ENCODE measurements at places on chromosomes 3 and 15.

- peak; percentile 10 for DNase-seq
Observed at GRCh38 chr3:132180337-132180791, 136.8 kb upstream of the ACP3 start.

DNA sequence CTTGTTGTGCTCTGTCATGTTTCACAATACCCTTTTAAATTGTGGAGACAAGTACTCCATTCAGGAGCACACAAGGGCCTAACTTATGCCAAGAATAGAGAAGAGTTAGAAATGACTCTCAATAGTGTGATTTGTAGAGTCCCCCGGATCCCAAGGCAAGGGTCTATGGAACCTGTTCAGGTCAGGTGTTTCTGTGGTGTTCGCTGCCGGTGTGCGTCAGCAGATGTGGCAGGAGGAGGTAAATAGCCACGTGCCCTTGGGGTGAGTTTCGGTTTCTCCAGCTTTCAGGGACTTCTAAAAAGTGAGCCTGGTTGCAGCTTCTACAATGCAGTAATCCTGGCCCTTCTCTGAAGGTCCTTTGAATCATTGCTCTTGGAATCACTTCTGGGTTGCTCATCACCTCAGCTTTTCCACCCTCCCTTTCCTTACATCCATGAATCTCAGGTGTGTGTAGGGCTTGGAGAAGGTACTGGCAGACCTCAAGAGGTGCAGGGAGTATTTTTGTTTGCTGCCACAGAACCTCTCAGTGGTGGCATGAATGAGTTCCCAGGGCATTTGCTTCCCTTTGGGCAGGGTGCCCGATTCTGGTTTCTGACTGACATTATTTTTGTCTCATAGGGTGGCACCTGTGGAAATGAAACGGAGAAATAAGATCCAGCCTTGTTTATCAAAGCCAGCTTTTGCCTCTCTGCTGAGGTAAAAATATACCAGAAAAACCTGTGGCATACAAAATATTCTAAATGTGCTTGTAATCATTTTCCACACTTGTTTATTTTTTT is 7.3 kb downstream of the ST3GAL6 start:
- DNase-seq = no peak

DNA sequence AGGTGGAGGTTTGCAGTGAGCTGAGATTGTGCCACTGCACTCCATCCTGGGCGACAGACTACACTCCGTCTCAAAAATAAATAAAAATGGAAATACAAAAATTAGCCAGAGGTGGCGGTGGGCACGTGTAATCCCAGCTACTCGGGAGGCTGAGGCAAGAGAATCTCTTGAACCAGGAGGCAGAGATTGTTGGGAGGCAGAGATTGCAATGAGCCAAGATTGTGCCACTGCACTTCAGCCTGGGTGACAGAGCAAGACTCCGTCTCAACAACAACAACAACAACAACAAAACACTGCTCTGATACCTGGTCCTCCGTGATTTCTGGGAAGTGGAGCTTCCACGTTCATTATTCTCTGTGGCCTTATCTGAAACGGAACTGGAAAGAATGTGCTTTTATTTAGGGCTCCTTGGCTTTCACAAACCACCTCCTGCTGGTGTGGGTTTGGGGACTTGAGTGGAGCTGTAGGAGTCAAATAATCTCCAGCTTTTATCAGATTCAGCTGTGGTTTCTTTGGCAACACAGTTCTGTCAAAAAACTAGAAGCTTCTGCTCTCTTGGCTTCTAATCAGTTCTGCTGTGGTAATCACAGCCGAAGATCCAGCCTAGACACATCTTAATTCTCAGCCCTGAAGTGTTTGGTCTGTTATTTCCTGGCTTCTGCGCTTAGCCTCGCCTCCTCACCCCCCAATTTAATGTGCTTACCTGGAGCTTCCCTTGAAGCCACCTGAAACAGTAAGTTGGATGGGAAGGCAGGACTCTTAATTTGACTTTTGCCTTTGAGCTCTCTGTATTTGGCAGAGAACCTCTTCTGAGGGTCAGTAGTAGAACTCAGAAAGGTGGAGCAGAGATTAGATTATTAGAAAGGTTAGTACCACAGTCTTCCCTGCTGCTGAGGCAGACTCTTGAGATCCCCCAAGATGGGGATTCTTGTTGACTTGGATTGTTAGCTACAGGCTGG is 21.4 kb downstream of the IRAK2 start:
- DNase-seq = no peak

GRCh38 chr3:32583708-32584107 is 13.1 kb upstream of the DYNC1LI1 start:
- DNase-seq = no peak

DNA sequence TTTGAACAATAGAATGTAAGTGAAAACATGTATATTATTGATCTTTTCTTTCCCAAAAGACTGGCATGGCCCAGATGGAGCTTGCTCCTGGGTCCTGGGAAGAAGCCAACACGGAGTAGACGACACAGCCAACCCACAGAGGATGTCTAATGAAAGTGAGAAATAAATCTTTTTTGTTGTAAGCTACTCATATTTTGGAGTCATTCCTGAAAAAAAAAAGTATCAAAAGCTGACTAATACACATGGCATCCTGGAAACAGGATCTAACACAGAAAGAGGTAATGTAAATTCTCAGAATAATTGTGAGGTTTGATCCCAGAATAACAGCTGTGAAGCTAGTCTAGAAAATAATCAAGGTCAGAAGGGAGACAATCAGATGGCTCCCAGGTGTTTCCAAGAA is 12.6 kb upstream of the FRMD5 start:
- peak; percentile 15 for DNase-seq

DNA sequence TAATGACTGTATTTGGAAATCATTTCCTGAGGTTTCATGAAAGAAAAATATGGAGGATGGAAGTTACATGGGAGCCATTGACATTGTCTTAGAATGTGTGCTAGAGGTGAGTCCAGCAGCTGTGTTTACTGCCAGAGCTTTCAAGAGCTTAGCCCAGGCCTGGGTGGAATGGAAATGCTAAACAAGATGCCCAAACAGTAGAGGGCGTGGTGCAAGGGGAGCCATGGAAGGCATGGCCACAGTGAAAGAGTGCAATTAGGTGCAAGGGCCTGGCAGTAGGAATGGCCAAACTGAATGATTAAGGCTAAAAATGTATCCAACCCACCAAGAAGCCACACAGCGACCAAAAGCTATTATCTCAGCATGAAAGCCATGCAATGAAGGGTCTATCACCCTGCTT is 257.7 kb upstream of the NR2F2 start:
- no peak for DNase-seq
